ENCODE measurements at places on chromosomes 16 and 17.

- no peak for DNase-seq
Measured at GRCh38 chr16:57667526-57668262, 412 bp upstream of the ADGRG3 start.

GRCh38 chr17:52027620-52028295 lies 130.8 kb downstream of the CA10 start:
- no peak for DNase-seq

DNA sequence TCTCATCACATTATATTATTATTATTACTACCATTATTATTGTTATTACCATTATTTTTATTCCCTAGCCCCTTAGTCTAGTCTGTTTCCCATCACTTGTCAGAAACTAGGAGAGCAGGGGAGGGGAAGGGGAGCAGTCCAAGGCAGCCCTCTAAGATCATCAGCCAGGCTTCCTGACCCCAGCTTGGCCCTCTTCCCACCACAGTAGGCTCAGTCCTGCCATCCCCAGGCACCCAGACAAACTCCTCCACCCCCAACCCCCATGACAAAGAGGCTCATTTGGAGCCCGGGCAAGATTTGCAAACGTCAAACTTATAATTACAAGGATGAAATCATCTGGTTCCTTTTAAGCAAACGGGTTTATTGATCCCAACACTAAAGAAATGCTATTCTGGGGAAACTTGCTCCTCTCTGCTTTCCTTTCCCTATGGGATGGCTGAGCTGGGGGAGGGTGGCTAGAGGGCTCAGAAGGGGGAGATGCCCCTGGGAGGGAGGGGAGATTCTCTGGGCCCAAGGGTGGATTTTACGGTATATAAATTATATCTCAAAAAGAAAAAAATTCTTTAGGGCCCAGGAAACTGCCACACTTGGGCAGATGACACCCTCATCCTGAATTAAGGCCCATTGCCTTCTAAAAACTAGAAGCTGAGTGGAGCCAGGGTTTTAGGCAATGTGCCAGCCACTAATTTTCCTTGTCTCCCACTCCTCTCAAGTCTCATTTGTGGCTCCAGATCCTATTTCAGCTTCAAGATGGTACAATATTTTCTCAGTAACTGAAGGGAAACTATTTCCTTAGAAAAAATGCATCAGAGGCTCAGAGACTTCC lies 4.4 kb upstream of the CBFB start:
- no peak for DNase-seq

DNA sequence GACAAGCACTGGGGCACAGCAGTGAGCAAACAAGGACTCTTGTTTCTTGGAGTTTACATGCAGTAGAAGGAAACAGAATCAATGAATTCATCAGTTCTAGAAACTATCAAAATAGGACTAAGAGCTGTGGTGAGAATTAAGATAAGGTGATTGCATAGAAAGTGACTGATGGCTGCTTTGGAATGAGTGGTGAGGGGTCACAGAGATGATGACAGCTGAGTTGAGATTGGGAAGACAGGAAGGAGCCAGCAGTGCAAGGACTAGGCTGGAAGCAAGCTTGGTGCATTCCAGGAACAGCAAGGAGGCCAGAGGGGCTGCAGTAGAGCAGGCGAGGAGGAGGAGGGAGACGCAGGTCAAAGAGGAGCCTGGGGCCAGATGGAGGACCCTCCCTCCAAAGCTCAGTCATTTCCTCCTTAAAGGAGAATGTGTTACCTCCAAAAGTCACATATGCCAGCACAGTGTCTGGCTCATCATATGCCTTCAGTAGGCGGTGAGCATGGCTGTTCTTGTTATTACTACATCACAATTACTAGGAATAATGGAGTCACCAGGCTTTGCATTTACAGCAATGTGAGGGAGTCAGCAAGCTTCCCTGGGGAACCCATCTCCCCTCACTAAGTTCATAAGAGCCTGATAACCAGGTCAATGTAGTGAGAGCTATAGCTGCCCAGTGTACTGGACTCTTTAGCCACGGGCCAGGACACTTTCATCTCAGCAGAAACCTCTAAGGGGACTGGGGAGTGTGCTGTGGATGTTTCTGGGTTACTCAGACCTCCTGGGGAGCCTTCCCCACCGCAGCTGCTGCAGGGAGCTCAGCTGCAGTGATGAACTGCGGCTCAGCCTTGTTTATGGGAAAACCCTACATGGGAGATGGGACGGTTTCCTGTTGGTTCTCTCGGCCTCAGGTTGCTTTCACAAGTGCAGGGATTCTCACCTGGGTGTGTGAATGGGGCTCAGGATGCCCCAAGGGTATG lies 157.2 kb downstream of the SEC14L1 start:
- no peak for DNase-seq

DNA sequence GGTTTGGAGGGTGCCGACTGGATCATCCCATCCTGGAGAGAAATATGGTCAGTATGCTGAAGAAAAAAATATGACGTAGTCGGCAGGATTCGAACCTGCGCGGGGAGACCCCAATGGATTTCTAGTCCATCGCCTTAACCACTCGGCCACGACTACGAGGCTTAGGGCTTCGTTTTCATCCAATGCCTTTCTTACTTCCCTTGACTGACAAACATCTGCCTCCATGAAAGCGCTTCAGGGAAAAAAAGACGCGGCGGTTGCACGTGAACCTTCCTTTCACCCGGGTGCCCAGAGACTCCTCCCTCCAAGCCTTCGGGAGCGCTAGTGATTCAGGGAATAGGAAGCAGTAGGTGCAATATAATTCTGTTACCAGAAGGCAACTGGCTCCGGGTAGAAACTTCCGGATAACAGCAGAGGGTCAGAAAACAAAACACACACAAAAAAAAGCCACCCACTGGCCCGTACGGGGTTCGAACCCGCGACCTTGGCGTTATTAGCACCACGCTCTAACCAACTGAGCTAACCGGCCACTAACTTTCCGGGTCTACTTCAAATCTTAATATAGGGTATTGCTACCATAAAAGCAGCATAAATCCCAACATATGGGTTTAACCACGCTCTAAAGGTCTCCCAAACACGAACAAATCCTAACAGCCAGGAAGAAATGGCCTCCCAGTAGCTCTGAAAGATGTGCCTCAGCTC lies 16.3 kb upstream of the AURKB start:
- no peak for DNase-seq

DNA sequence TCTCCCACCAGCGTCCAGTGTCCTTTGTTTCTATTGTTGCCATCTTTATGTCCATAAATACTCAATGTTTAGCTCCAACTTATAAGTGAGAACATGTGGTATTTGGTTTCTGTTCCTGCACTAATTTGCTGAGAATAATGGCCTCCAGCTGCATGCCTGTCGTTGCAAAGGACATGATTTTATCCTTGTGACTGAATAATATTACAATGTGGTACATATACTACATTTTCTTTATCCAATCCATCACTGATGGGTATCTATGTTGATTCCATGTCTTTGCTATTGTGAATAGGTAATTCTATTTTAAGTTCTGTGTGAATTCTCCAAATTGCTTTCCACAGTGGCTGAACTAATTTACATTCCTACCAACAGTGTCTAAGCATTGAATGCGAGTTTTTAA lies 578.6 kb upstream of the CA10 start:
- no peak for DNase-seq

- DNase-seq, result no peak
Measured at GRCh38 chr16:28289048-28289447, 3.3 kb upstream of the SBK1 start.

DNA sequence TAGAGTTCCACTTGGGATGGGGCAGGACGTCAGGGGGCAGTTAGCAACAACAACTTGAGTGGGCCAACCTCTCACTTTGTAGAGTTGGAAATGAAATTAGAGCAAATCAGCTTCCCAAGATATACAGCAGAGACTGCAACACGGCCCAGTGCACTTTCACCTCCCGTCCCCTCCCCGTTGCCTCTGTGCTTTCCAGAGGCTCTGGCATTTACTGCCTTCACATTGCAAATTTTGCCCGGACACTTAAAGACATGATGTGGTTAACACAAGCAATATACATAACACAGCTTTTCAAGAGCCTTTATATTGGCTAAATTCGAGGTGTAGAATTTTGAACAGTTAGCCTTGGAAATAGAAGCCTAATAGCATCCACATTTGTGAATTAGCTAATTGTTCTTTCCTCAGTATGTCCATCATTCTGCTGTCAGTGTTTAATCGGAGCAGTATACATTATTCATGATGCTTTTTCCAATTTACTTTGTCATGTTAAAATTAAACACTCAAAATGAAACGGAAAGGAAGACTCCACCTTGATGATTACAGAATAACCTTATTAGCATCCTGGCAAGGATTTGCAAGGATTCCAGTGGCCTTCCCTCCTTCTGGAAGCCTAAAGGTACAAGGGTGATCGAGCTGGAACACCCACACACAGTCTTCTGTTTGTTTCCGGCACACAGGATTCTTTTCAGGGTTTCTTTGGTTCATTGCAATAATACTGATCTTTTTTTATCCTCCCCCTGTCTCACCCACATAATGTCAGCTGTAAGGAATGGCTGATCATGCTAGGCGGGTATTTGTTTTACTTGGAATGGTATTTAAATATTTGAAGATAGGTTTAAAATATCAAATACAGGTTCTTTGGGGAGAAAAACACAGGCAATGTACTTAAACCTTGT lies 190.9 kb upstream of the CACNG5 start:
- DNase-seq, result no peak

DNA sequence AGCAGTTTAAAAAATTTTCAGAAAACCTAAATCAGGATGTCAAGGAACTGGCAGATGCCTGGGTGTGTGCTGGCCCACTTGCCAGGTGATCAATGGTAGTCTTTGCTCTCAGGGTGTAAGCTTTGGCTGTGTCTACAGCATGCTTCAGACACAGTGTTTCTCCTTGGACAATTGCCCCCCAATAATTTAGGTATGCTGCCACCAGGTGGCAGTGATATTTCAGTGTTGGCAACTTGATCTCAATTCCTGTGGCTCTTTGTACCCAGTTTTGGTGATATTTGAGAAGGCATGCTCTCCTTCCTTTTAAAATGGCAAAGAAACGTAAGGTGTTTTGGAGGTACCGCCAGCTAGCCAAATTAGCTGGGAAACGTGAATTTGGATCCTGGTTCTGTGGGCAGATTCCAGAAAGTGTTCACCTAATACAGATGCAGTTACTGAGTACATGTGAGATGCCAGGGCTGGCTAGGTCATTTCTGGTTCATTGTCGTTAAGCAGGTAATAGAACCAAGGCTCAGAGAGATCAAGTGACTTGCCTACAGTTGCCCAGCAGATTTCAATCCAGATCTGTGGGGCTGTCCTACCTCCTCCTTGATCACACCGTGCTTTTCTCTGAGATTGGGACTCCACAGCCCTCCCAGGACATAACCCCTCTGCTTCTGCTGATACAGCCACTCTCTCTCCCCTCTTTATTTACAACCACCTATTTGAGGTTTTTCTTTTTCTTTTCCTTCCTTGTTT lies 155.6 kb upstream of the PLCG2 start:
- peak; percentile 45 for DNase-seq

GRCh38 chr16:84096447-84097005 lies 20.2 kb downstream of the MBTPS1 start:
- DNase-seq, result no peak

- no peak for DNase-seq
Measured at GRCh38 chr17:19553036-19553435, 19.4 kb downstream of the SLC47A1 start.

DNA sequence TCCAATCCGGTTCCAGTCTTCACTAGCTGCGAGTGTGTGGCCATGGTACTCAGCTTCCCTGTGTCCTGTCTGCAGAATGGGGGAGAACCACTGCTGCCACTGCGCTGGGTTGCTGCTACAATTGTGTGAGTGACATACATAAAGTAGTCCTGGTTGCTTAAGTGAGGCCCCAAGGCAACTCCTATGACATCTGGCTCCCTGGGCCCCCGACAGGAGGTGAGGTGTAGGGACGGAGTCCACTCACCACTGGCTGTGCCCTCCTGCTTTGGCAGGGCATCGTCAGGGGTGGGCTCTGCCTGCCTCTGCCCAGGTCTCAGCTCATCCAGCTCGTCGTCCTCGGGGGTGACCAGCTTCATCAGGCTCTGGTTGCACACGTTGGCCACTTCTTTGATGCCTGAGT lies 20.4 kb downstream of the VAC14 start:
- no peak for DNase-seq

DNA sequence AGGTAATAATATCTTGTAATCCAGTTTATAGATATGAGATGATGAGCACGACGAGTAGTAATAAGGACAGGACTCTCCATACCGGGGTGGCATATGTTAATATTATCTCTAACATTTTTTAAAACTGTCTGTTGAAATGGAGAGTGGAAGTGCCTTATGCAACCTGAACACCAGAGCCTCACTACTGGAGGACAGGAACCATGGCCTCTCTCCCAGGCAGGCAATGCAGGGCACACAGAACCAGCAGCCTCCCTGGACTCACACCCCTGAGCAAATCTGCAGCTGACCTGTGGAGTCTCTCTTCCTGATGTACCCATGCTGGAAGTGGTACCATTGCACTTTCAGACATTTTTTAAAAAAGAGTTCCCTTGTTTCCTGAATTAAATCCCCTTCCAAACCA lies 55.2 kb upstream of the ERN1 start:
- no peak for DNase-seq

GRCh38 chr17:47802341-47803022 lies 19.1 kb downstream of the OSBPL7 start:
- DNase-seq, result peak; percentile 50

GRCh38 chr17:20983359-20983637 lies 59.5 kb downstream of the USP22 start:
- no peak for DNase-seq

DNA sequence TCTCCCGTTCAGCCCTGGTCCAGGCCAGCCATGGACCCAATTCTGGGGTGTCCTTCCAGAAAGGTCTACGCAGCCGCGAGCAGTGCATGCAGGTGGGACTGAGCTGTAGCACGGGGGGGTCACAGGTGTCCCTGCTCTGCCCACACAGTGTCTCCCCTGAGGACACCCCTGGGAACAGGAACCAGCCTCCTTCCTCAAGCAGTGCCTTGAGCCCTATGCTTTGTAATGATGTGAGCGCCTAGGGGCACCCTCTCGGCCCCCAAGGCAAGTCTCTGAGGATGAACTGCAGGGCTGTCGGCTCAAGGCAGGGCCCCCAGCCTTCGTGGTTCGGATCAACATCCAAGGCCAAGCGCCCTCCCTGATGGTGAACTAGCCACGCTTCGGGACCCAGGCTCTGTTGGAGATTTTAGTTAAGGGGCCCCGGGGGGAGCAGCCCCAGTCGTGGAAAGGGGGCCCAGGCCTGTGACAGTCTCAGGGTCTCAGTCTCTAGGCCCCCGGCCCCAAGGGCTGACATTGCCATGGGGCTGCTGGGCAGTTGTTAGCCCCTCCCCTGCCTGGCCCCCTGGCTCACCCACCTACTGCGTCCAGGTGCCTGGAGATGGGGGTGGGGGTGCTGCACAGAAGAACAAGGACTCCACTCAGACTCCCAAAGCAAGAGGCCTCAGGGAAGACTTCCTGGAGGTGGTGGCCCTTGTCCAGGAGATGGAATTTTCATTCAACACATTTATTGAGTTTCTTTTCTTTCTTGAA lies 2.3 kb downstream of the IL17C start:
- no peak for DNase-seq

GRCh38 chr16:21197112-21197511 lies 14.3 kb downstream of the ZP2 start:
- DNase-seq, result no peak

- DNase-seq, result no peak
Measured at GRCh38 chr17:17757956-17758845, 76.9 kb downstream of the RAI1 start.
